Karpas-422 (cell line): ENCODE measurements at places on chromosomes 5 and 9.

GRCh38 chr9:34378376-34379060 is 1.8 kb upstream of the MYORG start:
- no peak for DNase-seq

- DNase-seq: no peak
Observed at GRCh38 chr9:126956917-126957686, 42.5 kb downstream of the RALGPS1 start.

DNA sequence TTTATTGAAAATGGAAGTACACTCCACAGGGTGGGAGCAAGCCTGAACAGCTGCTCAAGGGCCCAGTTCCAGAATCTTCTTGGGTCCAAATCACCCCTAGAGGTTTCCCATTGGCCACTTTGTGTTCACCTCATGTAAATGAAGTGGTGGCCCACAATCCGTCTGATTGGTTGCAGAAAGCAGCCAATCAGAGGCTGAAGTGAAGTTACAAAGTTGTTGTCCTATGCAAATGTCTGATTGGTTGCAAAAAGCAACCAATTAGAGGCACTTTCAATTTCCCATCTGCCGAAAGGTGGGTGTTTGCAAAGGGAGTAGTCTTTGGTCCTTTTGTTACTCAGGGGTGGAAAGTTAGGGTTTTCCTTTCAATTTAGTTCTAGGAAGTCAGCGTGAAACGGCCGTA is 8.8 kb downstream of the TMEM171 start:
- no peak for DNase-seq

DNA sequence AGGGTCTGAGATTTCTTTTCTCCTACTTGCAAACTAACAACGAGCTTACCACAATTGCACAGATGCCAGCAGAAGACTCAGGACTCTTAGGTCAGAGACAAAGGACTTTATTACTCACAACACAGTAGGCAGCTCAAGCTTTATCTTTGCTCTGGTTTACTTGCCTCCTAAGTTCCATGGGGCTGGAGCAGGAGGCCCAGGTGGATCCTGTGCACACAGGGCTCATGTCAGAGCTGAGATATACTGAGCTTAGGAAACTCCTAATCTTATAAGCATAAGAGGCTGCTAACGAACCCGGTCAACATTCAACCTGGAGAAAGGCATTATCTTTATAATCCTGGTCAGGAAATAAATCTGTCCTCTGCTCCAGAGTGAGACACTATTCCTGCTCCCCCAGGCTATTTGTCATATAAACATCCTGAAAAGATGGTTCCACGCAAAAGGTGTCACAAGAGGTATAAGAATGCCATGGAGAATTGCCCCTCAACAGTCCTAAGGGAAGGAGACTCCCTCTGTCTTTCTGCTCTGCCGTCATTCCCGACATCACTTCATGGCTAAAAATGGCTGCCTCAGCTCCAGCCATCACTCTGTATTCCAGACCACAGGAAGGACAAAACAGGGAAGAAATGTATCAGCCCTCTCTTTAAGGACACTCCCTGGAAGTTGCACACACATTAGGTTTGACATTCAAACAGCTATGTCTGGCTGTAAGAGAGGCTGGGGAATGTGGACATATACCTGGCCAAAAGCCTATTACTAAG is 16.2 kb downstream of the DUSP1 start:
- DNase-seq: no peak

GRCh38 chr5:177333420-177334154 is 17.9 kb downstream of the LMAN2 start:
- DNase-seq: no peak

DNA sequence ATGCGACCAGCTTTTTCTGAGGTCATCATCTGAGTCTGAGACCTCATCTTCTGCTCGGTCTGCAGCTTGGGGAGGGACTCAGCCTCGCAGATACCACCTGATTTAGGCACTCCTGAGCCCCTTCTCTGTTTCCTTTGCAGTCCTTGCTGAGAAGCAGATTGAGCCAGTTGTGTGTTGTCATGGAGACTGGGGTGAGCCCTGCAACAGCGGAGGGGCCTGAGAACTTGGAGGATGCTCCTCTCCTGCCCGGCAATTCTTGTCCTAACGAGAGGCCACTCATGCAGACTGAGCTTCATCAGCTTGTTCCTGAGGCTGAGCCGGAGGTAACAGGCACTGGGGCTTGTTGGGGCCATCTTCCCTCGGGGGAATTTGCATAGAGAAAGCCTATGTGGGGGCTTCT is 19.2 kb downstream of the TEX53 start:
- peak; percentile 29 for DNase-seq

GRCh38 chr5:160651692-160652645 is 200.0 kb downstream of the ATP10B start:
- no peak for DNase-seq

DNA sequence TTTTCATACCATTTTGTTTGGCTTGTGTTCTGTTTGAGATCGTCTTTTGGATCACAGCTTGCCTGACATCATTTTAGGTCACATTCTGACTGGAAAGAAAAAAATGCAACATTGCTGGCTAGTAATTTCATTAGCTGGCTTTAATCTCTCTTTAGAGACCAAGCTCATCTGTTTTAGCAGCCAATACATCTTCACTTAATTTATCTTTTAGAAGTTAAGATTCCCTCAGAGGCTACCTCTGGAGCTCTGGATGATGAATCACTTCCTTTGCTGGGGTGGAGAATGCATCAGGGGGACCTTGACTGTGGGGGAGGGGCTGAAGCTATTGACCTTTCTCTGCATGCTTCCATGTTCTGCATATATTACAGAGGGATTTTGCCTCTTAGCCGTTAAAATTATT is 181.5 kb upstream of the OTULINL start:
- DNase-seq: no peak

DNA sequence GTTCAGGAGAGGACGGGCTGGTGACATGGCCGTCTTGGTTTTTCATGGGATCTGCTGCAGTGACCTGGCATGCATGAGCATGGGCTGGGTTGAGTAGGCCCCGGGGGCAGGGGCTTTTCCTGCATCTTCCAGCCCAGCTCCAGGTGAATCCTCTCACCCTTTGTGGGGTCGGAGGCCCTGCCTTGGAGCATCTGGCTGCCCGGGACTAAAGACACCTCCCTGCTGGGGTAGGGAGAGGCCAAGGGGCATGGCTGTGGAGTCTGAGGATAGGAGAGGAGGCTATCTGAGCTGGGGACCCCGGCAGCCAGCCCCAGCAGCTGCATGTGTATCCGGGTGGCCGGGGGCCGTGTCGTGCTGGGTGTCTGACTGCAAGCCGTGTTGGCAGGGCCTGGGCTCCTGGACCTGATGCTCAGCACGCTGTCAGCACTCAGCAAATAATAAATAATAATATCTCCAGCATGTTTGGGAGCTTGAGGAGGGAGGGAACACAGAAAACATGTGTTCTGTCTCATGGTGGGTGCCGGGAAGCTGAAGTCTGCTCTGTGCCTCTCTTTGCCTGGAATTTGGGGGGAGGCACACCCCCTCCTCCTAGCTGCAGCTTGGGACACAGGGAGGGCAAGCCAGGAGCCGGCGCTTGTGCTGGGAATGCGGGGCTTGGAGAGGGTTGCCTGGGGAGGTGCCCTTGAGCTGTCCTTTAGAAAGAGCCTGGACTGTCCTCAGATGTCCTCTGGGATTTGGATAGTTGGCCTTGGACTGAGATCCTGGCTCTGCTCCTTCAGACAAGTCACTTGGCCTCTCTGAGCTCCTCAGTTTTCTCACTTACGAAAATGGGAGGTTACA is 28.4 kb upstream of the PITX1 start:
- DNase-seq: no peak

DNA sequence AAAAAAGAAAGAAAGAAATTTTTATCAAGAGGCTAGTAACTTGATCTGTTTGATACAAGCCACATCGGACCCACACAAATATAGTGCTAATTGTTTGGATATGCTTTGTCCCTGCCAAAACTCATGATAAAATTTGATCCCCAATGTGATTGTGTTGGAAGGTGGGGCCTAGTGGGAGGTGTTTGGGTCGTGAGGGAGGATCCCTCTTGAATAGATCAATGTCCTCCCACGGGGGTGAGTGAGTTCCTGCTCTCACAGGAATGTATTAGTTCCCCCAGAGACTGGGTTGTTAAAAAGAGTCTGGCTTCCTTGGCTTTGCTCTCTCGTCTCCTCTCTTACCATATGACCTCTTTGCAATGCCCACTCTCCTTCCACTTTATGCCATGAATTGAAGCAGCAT is 80.6 kb upstream of the CPLX2 start:
- DNase-seq: no peak

DNA sequence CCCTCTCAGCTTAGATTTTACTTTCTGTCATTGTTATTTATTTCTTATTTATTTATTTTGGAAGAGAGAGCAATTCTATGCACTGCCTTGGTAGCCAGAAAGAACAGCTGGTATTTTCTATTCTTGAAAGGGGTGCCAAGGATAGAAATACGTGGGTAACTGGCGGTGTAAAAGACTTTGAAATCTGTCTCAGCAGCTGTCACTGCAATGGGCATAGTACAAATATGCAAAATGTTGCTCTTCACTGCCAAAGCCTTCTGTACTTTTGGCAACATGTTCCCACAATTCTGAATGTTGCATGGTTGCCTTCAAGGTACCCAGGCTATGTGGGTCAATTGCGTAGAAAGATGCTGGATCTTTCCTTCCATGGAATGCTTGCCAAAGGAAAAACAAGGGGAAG is 230.2 kb upstream of the EDIL3 start:
- no peak for DNase-seq

DNA sequence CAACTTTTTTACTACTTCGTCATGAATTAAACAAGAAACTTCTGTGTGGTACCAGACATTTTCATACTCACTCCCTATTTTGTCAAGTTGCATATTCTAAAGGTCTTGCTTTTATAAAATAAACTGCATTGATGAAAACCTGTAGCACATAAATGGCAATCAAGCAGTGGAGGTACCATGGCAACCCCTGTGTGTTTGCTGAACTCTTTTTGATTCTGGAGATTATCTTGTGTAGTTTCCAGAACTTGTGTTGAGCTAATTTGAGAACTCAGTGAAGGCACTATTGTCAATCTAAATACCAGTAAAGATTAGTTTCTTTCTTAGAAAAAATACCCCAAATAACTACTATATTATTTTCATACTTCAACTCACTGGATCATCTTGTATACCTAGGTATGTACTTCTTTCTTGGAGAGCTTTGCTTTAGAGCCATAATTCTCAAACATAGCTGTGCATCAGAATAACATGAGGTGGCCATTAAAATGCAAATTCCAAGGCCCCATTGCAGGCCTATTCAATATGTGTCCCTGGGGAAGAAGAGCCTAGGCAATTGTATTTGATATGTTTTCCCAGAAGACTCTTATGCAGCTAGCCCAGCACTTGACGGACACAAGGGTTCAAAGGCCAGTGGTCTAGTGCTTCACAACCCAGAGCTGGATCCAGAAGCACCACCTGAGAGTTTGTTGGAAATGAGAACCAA is 9.8 kb upstream of the PRLR start:
- no peak for DNase-seq

GRCh38 chr5:139998837-139999236 is 44.3 kb downstream of the NRG2 start:
- no peak for DNase-seq

DNA sequence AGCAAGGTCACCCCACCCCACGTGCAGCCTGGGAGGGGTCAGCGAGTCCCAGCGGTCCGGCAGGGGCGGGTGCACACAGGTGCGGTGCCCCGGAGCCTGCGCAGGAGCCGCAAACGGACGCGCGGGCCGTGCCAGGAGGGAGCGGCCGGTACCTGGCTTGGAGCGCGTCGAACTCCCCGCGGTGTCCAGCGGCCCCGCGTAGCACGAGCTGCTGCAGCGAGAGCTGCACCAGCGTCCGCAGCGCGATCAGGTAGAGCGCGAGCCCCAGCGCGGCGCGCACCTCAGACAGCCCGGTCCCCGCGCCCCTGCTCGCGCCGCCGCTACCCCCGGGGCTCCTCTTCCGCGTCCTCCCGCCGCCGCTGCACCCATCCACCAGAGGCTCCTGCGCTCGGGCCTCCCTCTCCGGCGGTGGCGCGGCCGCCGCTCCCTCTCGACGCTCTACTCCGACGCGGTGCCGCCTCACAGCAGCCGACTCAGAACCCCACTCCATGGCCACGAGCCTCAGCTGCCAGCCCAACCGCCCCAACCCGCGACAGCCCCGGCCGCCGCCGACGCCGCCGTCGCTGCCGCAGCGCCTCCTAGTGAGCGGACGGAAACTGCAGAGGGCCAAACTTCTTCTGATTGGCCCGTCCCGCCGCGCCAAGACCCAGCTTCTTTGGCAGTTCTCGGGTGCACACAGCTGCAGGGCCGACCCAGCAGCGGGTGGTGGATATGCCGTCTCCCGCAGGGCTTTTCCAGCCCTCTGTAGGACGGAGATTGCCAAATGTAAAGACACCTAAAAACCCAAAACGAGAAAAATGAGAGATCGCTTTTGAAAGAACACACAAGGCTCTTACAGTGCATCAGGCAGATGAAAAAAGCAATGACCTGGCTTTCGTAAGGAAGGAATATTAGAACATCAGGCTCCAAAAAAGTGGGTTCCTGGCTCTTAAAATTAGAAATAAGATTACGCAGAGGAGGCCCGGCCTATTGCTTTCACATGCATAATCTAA is at the start of gene ERMP1:
Gene ERMP1, minus strand, starts transcription at position 580 of the 992 bp plus-strand sequence. Its CDS starts 90 bp downstream, at position 490.
- DNase-seq: peak; percentile 95

GRCh38 chr5:144712090-144712489 is 541.4 kb downstream of the KCTD16 start:
- peak; percentile 84 for DNase-seq

DNA sequence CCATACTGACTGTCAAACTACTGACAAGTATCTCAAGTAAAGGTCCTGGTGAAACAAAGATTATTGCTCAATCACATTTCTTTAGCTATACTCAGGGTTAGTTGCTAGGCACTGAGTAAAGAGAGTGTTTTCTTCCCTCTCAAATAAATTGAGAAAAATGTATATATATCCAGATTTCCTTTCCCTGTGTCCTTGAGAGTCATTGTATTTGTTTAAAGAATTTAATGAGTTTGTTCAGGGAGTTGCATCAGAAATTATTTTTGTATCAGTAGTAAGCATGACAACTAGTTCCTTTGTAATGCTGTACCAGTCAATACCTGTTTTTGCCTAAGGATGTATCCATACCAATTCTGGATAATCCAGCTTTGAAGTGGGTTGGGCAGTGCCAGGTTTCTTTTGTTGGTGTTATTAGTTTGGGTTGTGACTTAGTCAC is 3.2 kb upstream of the ANKHD1 start:
- DNase-seq: no peak

- no peak for DNase-seq
Observed at GRCh38 chr5:12623408-12623807, 719.2 kb upstream of the CTNND2 start.

DNA sequence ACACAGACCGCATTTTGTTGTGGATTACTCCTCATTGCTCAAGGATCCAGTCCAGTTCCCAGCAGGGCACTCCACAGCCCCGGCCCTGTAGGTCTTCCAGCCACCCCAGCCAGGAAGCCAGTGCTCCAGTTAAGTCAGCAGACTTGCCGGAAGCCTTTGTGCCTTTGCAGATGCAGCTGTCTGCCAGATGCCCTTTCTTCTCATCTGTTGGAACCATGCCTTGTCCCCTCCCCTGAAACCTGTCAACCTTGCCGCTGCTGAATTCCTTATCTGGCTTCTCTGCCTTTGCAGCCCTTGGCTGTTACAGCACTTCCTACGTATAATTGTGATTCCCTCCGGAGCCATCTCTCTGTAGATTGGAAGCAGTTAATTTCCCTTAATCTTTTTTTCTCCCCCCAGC is 28.4 kb downstream of the PSAT1 start:
- DNase-seq: no peak
